ENCODE measurements at places on chromosomes 4 and X.

DNA sequence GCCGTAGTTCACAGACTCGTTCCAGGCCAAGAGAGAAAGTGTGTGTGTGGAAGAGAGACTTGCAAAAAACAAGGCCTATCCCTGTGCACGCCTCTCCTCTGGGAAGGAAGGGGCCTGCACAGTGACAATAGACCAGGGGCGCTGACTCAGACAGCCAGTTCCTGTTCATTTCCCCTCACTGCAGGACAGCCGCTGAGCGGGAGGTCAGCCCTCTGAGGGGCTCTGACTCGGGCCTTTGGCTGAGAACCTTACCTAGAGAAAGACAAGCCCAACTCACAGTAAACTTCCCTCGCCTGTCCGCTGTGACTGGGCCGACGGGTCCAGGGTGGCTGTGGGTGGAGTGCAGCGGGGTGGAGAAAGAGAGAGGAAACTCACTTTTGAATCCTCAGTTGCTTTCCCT lies 52.1 kb downstream of the RTL5 start:
- DNase-seq: no peak

GRCh38 chr4:103171006-103171405 lies 27.1 kb downstream of the CENPE start:
- DNase-seq: no peak

GRCh38 chrX:39626749-39627148 lies 471.0 kb downstream of the BCOR start:
- DNase-seq: no peak

DNA sequence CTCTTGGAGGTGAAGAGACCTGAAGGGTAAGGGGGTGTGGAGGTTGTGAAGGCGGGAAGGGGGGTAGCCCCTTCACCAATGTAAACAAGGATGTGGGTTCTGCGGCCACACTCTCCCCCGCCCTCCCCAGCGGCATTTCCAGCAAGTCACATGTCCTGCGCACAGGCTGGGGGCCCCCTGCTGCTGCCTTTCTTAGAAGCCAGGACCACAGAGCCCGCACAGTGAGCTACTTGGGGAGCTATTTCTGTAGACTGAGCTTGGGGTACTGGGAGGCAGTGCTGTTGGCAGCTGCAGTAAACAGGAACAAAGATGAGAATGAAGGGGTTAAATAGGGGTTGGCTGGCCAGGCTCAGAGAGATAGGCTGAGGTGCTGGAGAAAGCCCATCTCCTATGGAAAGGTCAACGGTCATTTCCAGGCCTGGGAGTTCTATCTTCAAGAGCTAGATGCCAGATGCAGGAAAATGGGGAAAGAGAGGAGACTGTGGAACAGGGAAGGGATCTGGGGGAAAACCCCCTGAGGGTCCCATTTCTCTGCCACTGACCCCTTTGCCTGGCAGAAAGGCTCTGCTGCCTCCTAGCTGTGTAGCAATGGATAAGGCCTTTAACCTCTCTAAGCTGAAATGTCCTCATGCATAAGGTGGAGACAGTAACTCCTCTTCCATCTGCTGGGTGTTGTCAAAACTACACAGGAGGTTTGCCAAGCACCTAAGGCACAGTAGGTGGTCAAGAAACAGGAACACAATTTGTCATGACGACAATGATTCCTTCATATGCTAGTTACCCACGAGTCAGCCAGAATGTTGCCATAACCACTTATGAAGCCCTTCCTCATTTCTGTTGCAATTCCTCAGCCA lies 18.5 kb upstream of the PIM2 start:
- DNase-seq: no peak

- no peak for DNase-seq
Observed at GRCh38 chrX:9110808-9111207, 76.9 kb upstream of the FAM9B start.

DNA sequence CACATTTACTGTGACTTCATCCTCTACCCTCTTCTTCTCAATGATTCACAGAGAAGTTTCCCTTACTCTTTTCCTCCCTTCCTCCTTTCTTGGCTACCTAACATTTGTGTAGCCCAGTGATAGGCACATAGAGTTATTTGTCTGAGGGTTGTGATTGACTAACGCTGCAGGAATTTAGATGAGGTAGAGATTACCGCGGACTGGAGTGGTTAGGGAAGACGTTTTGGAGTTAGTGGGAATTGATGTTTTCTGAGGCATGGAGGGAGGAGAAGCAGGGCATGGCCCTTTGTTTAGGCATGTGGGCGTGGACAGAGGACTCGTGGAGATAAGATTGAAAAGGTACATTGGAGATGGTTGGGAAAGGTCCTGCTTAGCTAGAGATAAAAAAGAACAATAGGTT lies 246.7 kb downstream of the GPAT3 start:
- no peak for DNase-seq

DNA sequence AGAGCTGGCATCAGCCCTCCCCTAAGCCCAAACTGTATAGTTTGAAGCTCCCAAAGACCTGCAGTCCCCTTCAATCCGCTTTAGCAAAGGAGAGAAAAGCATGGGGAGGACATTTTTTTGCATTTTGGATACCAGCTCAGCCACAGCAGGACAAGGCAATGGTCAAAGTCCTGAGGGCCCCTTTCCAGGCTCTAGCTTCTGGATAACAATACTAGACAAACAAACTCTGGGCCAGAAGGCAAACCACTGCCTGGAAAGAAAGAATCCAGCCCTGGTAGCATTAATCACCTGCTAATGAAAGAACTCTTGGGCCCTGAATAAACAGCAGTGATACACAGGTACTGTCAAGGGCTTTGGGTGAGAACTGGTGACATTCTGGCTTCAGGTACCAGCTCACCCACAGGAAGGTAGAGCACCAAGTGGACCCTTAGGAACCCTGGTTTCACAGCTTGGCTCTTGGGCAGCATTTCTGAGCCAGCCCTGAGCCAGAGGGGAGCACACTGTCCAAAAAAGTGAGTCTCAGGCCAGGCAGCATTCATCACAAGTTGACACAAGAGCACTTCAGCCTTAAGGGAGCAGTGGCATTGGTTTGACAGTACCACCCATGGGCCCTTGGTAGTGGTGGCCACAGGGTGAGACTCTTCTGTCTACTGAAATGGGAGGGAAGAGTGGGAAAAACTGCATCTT lies 62.5 kb downstream of the SPIN3 start:
- DNase-seq: no peak

DNA sequence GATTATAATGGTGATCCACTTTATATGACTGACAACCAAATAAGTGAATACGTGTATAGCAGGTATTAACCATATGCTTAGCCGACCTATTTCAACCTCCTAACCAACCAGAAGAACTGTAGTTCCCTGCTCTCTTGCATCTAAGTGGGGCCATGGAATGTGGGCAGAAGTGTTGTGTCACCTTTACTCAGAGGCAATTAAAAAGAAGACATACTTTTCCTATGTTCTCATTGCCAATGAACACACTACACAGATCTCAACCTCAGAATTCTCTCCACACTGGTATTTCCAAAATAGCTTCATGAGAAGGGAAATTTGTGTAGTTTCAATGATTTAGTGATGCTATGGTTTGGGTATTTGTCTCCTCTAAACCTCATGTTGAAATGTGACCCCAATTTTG lies 3.2 kb upstream of the NFKB1 start:
- DNase-seq: no peak

DNA sequence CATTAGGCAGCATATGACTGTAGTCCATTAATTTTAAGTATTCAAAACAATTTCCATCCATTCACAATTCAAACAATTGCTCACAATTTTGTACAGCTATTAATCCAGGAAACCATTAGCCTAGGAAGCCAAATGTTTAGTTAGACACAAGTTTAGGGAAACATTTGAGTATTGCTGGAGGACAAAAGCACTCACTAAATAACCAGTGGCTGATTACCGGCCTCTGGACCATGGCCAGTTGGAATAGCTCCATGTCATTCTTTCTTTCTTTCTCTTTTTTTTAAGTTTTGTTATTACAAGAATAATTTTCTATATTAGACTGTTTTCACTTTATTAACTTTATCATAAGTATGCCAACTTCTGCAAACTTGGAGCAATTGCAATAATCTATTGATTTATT lies 31.3 kb downstream of the TRIML2 start:
- DNase-seq: no peak

DNA sequence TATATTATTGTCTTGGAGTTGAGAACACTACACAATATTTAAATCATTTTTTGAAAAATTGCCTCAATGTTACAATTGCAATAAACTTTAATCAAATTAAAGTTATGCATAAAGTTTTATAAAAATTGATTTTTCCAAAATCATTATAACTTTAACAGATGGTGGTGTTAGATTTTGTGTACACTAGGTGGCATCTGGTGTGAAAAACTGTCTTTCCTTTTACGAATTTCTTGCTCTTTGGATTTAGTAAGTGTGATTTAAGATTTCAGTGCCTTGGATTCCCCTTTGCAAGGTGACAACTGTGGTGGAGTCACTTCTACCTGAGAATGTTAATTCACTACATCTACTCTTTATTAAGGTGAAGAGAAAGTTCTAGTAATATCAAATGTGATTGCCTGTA lies 91.6 kb downstream of the AREG start:
- no peak for DNase-seq

DNA sequence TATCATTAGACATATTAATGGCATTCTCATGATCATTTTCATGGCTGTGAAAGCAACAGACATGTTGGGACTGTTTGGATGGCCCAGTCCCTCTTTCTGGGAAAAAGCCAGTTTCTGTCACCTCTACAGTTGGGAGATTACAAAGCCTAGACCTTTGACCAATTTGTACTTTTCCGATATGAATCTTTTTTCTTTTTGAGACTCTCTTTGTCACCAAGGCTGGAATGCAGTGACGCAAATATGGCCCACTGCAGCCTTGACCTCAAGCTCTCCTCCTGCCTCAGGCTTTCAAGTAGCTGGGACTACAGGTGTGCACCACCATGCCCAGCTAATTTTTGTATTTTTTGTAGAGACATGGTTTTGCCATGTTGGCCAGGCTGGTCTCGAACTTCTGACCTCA lies 9.4 kb downstream of the TBC1D25 start:
- DNase-seq: no peak

DNA sequence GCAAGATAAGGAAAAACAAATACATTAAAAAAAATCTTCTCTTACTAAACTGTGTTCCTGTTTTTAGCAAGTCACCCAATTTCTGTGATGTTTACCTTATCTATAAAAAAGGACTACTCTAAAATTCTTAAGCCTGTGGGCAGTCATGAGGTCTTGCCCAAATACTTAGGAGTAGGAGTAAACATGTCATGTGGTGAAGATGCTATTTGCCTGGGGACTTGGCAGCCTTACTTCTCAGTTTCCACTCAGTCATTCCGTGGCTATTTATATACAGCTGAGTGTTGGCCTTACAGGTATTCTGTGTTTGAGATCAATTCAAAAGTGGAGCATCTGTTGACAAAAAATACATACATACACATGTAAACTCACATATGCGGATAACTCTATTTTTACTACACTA lies 89.9 kb upstream of the TLR2 start:
- no peak for DNase-seq

- DNase-seq: no peak
Observed at GRCh38 chr4:138911909-138912703, 103.5 kb upstream of the NOCT start.

- no peak for DNase-seq
Observed at GRCh38 chr4:22485737-22486136, 30.1 kb downstream of the ADGRA3 start.

- peak; percentile 83 for DNase-seq
Observed at GRCh38 chr4:25993395-25994185, 79.6 kb downstream of the SMIM20 start.

DNA sequence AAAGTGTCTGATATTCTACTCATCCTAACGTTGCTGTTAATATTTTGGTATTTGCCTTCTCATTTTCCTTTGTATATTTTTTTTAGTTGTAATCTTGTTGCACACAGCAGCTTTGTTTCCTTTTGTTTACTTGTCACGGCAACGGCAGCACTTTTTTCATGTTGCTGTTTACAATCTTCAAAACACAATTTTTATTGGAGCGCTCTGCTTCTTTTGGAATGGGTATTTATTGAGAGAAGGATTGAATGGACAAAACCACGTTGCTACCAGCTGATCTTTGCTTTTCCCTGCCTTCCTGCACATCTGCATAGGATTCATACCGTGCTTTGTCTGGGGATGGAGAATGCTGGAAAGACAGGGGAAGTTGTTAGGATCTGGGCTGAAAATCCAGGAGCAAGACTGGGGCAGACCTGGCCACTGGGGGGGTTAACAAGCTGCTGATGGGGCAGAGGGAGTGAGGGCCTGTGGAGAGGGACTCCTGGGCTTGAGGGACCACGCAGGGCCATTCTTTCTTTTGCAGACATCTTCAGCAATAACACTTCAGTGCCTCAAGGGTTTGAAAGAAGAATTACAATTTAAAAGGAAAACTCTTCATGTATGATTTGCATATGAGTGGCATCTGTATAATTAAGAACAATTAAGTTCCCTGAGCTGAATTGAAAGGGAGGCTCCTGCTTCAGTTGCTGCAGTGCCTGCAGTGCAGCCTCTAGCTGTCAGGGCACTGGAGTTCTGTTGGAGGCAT lies 69.8 kb downstream of the TMEM131L start:
- DNase-seq: no peak

DNA sequence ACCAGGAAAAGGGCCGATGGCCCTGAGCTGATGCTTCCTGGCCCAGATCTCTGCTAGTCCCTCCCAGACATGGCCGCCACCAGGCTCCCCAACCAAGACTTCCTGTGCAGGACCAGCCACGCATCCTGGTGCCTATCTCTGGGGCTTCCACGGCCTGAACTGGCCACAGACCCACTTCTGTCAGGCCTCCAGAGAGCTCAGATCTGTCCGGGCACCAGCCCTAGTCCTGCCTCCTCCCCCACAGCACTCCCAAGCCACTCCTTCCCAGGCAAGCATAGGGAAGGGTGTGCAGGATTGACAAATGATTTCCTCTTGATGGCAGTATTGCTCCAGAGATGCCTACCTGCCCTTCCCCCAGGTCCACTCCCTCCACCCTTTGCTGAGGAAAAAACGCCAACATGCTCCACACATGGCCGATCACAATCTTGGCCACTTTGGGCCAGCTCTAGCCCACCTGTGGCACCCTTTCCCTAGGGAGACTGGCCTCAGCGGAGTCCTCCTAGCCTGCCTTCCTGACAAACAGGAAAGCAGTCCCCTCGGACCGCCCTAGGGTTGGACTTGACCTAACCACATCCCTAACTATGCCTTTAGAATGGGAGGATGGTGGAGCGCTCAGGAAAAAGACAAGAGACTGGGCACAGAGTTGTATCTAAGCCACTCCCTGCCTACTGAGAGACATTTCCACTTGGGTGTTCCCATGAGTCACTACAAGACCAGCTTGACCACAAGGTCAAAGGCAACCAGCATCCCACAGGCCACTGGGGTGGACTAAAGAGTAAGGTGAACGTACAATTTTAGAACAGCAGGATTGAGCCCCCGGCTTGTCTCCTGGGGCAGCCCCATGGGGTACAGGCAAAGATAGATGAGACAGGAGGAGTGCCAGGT lies 277.5 kb upstream of the AGTR2 start:
- peak; percentile 90 for DNase-seq

DNA sequence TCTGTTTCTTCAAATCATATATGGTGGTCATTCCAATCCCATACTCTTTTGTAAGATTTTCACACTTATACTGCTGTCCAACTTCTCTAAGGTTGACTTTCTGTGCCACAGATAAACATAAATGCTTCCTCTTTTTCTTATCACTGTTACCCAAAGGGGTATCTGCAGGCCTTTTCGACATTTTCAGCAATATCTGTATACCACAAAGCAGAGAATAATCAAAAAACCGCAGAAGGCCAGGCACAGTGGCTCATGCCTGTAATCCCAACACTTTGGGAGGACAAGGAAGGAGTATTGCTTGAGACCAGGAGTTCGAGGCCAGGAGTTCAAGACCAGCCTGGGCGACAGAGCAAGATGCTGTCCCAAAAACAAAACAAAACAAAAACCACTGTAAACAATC lies 3.1 kb upstream of the RFC1 start:
- DNase-seq: no peak
